Nephron progenitor cell (in vitro differentiated cells): ENCODE measurements at places on chromosomes 13 and 19.
A peak's percentile ranks its signal among the peaks of the same experiment; 100 is the strongest.

- DNase-seq = no peak
Measured at GRCh38 chr19:51531349-51532315, at the start of gene SIGLEC6. SIGLEC6 (minus strand) TSS chr19:51531670; CDS start chr19:51531648, 22 bp downstream.

GRCh38 chr19:12052497-12053169 lies at the start of gene ZNF878:
ZNF878 (minus strand) TSS chr19:12052961; CDS start chr19:12052801, 160 bp downstream.
- DNase-seq = peak; percentile 94

GRCh38 chr19:2070436-2070827 lies 19.4 kb upstream of the MKNK2 start:
- DNase-seq = no peak

- DNase-seq = no peak
Measured at GRCh38 chr19:41296433-41296871, 13.5 kb upstream of the CCDC97 start.

DNA sequence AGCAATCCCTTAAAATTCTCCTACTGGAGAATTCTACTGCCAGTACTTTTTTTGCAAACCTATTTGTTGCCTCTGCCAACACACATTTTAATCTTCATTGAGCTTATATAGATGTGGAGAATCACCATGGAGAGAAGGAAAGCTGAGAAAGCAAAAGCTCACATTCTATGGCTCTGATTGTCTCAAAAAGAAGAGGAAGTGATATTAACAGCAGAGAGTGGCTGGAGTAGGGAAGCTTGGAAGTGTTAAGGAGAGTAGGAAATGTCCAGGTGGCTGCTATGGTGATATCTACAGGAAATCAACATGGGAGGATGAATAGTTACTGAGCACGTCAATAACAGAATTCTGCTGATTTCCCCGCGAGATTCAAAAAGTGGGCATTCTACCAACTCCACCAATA lies 78.8 kb upstream of the TDRD3 start:
- no peak for DNase-seq

DNA sequence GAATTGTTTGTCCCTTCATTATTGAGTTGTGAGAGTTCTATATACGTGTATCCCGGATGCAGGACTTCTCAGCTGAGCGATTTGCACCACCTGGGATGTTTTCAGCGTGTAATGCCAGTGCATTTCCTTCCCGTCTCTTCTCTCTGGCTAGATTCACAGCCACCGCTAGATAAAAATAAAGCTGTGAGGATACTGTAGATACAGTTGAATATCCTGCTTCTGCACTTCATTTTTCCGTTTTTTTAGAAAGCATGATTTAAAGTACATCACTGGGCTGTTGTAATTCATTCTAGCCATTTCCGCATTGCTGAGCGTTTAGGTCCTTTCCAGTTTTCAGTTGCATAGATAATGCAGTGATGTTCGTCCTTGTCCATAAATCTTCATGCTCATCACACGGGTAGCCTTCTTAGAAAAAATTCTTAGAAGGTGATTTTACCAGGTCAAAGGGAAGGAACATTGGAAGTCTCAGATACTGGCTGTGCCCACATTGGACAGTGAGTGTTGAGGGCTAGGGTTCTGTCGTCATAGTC lies 14.7 kb downstream of the PPP1R37 start:
- no peak for DNase-seq

DNA sequence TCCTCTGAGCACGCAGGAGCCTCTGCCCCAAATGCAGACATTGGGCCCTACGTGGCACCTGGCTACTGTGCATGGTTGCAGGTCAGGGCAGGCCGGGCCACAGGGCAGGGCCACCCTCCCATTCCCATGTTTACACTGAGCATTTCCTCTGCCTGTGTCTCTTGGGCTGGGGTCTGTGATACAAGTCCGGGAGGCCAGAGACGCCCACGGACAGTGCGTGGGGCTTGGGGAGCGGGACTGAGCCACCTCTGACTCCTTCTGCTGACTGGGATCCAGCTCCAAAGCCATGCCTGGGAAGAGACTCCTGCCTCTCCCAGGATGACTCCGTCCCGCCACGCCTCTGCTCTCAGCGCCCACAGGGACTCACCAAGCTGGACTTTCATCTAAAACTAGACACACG lies 18.8 kb downstream of the GAS6 start:
- DNase-seq = no peak

- no peak for DNase-seq
Measured at GRCh38 chr19:33609353-33609752, 12.4 kb upstream of the CHST8 start.

DNA sequence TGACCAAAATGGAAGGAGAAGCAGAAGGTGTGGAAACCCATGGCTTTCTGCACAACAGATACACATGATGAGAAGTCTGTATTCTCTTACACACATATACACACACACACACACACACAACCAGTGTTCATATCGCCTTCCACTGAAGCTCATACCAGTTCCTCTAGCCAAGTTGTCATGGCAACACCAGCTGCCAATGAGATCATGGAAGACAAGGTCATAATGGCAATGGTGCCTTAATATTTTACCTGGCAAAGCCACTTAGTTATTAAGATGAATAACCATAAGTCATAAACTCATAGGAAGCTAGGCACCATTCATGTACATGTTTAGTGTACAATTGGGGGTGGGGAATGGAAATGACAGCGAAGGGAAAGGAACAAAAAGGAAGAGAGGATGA lies 2.6 kb upstream of the DHRS12 start:
- no peak for DNase-seq

DNA sequence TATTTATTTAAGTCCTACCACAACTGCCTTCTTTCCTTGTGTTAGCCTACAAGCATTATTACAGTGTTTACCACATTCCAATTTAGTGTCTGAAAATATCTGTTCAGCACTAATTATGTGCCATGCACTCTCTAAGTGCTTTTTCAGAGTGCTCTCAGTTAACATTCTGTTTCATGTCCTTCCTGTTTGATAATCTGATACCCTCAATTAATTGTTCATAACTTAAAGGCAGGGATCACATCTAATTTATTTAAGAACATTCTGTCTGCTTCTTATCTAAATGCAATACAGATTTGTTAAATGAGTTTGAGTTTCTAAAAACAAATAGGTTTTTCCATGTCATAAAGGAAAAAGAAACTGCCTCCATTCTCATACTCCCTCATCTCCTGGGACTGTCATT lies 649.6 kb upstream of the ATXN8OS start:
- DNase-seq = no peak

DNA sequence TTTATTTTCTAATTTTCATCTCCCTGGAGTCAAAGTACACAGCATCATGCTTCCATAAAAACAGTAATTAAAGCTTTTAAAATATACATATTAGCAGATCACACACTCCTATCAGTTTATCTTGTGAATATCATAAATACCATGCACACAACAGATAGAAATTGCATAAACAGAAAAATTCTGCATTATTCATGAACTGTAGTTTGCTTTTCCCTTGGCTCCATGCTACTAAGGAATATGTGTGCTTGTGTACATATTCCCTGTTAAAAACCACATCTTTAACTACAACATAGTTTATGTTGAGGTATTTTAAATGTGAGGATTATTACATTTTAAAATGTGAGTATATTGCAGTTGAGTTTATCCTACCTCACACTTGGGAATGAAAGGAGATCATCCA lies 193.5 kb downstream of the FGF14 start:
- no peak for DNase-seq

DNA sequence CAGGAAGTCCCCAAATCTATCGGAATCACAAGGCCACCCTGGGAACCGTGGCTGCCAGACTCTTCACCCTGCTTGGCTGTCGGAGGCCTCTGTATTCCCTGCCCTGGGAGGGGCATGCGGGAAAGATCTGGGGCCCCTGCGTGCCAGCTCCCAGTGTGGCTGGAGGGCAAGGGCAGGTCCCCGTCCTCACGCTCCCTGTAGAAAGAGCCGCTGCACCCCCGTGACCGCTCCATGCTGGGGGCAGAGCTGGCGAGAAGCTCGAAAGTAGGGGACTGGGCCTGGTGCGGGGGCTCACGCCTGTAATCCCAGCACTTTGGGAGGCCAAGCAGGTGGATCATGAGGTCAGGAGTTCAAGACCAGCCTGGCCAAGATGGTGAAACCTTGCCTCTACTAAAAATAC lies 208.4 kb upstream of the SOX1 start:
- DNase-seq = no peak

DNA sequence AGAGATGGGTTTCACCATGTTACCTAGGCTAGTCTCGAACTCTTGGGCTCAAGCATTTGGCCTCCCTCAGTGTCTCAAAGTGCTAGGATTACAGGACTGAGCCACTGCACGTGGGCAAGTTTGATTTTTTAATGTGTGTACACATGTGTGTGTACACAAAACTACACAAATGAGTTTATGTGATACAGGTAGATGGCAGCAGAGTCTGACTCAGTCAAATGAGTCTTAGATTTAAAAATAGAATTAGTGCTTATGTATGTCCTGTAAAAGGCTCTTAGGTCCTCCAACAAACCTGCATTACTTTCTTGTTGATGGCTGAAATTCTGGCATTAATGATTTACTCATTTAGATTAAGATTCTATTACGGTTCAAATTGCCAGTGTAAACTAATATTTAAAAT lies 293.7 kb downstream of the PCDH17 start:
- no peak for DNase-seq

GRCh38 chr13:61725806-61726205 lies 310.2 kb upstream of the PCDH20 start:
- no peak for DNase-seq

GRCh38 chr13:50572129-50572528 lies 271.4 kb downstream of the DLEU7 start:
- DNase-seq = no peak

DNA sequence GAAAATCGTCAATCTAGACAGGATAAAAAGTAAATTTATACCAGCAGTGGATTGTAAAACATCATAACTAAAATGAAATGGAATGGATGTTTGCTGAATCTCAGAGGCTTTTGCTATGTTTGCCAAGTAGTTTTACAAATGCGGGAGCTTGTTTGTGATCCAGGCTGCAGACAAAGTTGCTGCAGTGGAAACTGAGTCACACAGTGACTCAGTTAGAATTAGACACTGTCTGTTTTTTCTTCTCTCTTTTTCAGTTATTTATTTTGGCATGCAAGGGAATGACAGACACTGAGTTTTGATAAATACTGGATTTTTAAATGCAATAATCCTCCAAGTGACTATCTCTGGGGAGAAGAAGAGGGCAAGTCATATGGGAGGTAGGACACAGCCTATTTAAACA lies 4.6 kb upstream of the PNMA8A start:
- DNase-seq = no peak

- no peak for DNase-seq
Measured at GRCh38 chr19:19463348-19464117, 51.8 kb downstream of the TSSK6 start.

GRCh38 chr19:5889288-5889971 lies 14.2 kb downstream of the NDUFA11 start:
- DNase-seq = no peak

GRCh38 chr13:43631106-43631505 lies 155.7 kb downstream of the ENOX1 start:
- DNase-seq = no peak

DNA sequence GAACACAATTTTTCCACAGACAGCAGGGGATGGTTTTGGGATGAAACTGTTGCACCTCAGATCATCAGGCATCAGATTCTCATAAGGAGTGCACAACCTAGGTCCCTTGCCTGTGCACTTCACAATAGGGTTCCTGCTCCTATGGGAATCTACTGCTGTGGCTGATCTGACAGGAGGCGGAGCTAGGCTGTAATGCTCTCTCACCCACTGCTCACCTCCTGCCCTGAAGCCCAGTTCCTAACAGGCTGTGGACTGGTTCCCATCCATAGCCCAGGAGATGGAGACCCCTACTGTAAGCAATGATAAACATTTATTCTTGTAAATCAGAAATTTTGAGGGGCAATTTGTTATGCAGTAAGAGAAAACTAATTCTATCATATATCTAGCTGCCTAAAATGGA lies 1234.7 kb downstream of the SLITRK1 start:
- no peak for DNase-seq

GRCh38 chr19:47696635-47697034 lies 16.6 kb upstream of the EHD2 start:
- no peak for DNase-seq

GRCh38 chr13:26985285-26985878 lies 186.2 kb downstream of the USP12 start:
- DNase-seq = peak; percentile 74

DNA sequence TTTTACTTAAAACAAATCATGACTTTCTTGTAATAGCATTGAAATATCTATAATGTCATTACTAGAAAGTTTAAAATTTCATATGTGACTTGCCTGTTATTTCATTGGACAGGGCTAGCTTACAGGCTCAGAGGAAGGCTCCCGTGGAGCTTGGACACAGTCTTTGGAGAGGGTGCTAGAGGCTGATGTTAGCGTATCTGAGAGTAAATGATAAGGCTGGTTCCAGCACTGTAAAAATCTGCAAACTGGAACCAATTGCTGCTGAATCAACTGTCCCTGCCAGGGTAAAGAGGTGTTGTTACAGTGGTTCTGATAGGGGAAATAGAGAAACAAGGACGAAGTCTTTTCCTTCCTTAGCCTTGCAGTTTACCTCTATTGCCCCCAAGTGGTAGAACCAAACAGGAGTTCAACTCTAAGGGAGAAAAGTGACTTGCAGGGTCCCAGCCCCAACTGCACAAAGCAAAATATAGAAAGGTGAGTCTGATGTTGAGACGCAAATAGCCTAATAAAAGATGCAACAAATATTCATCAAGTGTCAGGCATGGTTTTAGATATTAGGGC lies 901.7 kb downstream of the DIAPH3 start:
- DNase-seq = no peak

- DNase-seq = no peak
Measured at GRCh38 chr19:40360708-40361241, 12.3 kb downstream of the PLD3 start.

- no peak for DNase-seq
Measured at GRCh38 chr13:82436099-82436585, 1446.1 kb downstream of the SLITRK1 start.

GRCh38 chr13:25840931-25841330 lies 210.9 kb downstream of the SHISA2 start:
- no peak for DNase-seq

DNA sequence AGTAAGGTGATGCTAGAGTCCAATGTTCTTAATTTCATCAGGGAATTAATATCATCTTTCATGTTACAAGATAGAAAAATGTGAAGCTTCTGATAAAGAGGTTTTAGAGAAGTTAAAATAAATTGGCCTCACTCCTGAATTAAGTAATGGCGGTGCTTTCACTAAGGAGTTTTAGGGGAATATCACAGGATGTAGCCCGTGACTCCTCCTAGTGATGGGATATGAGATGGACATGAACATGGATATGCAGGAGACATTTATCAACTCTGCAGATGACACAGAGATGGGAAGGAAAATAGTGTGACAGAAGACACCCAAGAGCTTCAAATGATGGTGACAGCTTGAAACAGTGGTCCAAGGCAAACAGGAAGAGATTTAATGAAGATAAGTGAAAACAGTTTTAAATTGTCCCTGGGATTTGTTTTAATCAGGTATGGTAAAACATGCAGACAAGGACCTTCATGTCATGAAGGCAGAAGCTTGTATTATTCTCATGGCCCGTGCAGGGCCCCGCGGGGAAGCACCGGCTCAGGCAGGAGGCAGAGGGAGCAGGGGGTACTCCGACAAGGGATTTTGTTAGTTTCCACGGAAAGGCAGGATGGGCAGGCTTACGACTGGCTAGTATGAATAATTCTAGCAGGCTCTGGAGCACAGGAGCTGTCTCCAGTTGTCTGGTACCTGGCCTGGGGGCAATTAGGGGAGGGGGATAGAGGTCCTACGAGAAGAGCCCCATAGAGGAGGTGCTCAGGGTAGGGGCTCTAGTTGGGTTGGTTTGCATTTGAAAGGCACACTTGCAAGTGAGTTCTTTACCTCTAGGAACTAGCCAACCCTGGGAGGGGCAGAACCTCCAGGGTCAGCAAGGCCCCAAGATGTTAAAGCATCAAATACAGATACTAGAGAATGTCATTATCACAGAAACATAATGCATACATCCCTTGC lies 38.7 kb upstream of the FARP1 start:
- no peak for DNase-seq
